ENCODE measurements at places on chromosomes 3 and 15. TPM values are rescaled to one million over a fixed set of nuclear protein-coding genes. Genes with fewer than 3 reads are reported as not detected.

DNA sequence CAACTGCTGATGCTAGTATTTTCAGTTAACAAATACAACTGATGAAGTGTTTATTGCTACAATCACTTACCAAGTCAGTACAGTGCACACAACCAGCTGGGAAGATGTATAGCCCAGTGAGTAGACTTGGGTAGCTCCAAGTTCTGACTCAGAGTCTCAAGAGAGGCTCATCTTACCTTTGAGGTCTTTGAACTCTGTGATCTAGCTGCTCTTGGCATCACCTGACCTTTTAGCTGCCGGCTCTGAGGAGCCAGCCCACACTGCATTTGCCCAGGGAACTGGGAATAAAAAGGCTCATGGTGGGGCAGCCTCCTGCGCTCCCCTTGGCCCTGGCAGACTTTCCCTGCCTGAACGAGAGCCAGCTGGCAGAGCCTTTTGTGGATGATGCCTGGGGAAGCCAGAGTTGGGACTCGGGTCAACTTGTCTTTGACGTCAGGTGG lies 82.6 kb downstream of the CEMIP start:
- no peak for ATAC-seq

DNA sequence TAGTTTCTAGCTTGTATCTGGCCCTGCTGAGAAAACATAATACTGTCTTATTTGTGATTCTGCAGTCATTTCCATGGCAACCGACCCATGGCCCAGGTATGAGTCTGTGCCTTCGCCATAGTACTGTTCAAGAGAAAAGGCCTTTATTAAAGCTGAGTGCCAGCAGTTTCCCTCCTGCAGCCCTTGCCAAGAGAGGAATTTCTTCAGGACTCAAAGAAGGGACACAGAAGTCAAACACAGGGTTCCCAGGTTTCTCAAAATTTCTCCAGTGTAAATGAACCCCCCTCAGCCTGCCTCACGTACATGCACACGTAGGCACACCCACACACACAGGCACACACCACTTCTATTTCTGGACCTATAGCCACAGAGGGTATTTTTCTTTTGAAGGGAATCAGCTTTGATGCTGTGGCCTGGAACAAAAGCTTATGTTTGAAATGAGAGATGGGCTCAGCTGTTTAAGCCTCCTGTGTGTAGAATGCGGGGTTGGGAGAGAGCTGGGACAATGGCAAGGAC lies 269.2 kb downstream of the PDCD6IP start:
- peak; percentile 80 for ATAC-seq

- ATAC-seq, result no peak
These were observed 226.2 kb upstream of the IGF1R start for GRCh38 chr15:98422130-98422478.

DNA sequence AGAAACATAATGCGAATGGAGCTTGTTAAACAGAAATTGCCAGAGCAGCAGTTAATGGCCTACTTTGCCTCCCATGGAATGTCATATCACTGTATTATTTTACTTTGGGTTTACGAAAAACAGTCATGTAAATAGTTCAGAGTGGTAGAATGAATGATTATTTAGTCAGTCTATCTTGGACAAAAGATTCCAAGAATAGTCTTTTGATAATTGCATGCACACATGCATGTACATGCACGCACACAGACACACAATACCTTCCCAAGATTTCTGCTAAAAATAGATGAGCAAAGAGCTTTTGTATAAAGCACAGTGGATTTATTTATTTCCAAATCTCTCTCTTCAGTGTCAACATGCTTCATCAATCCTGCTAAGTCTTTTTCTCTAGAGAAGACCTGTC lies 800.7 kb downstream of the DIPK2A start:
- ATAC-seq, result no peak

GRCh38 chr3:194070634-194071409 lies 65.1 kb upstream of the HES1 start:
- peak; percentile 94 for ATAC-seq

GRCh38 chr3:31268868-31269267 lies 263.9 kb upstream of the STT3B start:
- no peak for ATAC-seq

- ATAC-seq, result no peak
These were observed 46.4 kb upstream of the TM4SF4 start for GRCh38 chr3:149428087-149428486.

DNA sequence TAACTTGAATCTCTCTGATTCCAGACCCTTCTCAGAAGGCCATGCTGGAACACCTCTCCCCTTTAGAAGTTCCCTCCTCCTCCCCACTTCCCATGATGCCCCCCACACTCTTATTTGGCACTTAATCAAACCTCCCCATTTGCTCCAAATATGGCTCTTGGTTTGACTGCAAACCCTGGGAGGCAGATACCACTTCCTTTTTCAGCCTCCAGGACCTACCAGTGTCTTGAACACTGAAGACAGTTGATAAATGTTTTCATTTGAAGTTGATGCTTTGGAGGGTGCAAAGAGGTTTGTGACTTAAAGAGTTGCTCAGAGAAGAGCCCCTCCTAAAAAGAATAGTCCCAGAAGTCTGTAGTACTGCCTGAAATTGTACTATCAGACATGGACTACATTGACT lies 61.5 kb downstream of the SEMA5B start:
- ATAC-seq, result no peak

DNA sequence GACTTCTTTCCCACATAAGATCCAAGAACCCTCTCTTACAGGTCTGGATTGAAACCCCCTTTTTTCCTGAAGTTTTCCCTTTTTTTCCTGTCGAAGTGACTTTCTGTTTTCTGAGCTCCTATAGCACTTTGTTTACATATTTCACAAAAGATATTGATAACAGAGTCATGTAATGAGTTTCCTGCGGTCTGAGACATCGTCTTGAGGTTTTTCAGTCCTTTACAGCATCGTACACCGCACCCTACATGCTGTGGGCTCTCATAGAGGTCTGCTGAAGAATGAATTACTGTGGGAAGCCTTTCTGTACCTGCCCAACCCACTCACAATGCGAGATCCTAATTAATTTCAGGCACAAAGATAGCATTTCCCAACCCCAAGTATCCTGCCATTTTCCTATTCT lies 53.1 kb downstream of the MCF2L2 start:
- no peak for ATAC-seq

DNA sequence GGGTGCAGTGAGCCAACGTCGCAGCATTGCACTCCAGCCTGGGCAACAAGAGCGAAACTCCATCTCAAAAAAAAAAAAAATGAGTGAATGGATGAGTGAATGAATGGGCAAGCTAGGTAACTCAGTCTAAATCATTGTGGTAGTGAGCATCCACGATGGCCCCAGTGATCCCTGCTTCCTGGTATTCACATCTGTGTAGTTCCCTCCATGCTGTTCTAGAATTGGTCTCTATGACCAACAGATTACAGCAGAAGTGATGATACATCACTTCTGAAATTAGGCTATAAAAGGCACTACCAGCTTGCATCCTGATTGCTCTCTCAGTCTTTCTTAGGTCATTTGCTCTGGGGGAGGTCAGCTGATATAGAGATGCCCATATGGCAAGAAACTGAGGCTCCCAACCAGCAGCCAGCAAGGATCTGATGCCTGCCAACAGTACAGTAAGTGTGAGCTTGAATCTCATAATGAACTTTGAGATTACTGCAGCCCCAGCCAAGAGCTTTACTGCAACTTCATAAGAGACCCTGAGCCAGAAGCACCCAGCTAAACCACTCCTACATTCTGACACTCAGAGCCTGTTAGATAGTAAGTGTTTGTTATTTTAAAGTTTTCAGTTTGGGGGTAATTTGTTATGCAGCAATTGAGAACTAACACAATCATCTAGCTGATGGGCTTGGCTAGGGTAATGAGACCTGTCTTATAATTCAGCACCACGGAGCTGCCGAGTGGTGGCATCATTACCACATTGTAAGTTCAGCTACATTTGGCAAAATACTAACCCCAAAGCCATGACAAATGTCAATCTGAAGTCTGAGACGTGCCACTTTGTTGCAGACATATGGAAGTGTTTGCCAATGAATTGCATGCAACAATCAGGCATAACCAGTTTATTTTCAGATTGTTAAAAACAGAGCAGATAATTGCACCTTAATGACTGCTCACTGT lies 53.0 kb downstream of the KLHL6 start:
- ATAC-seq, result peak; percentile 87

DNA sequence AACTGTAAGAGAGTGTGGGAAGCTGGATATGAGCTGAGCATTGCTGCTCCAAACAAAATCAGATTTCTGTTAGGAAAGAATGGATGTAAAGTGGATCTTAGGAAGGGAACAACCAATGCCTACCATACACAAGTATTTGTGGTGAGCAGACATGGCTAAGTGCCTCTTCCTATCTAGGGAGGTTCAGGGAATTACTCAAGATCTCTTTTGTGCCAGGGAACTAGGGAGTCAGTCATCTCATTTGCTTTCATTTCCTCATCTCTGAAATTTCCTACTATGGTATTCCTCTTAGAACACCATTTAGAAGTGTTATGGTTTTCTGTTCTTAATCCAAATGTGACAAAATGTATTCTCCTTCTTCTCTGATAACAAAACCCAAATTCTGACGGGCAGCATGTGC lies 396.5 kb downstream of the FHIT start:
- ATAC-seq, result no peak

CGNL1 gene
- 0.63 TPM for total RNA-seq

CPN2 gene
- 0.21 TPM for total RNA-seq

ATP2C1 gene
- total RNA-seq, result 65.4 TPM
